ENCODE measurements at places on chromosomes 2 and 18.

DNA sequence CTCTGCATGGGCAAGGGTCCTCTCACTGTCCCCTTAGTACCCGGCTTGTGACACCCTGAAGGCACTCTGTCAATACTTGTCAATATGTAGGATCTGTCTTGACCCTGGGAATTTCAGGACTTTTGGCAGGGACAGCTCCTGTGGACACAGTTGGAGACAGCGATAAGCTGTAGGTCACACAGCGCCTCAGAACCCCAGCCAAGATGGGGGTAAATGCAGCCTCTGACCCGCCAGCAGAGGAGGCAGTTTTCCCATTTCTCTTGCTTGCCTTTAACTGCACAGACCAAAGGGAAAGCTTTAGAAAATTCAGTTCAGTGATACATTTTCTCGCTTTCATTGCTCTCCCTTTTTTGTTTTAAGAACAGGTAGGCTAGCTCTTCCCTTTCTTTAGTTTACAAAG lies 54.8 kb upstream of the KLHL29 start:
- no peaks in the 10 kb centered on the region for H3K36me3 ChIP-seq
- no peaks in the 10 kb centered on the region for H3K27me3 ChIP-seq
- no peaks in the 10 kb centered on the region for H3K4me1 ChIP-seq
- no peak for DNase-seq
- H3K27ac ChIP-seq: no peak overlapping the region
- H3K4me3 ChIP-seq: no peak overlapping the region

GRCh38 chr2:172552547-172553291 lies 3.2 kb upstream of the PDK1 start:
- no peak overlapping the region for H3K27ac ChIP-seq
- H3K4me3 ChIP-seq: no peak overlapping the region
- no peak for DNase-seq
- no peaks in the 10 kb centered on the region for H3K36me3 ChIP-seq

DNA sequence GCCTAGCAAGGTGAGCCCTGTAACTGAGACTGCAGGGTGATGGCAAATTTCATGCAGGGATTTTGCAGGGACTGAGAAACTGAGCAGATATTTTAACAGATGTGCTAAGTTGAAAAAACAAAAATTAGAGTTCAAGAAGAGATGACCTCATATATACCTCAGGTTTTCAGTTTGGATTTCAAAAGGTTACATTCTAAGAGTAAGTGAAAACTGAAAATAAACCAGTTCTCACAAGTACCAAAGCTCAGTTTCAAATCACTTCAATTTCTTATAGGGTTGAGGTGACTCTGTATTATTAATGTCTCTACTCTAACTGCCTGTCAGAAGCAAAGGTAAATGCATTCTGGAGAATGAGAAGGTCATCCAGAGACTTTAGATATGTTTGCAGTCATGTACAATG lies 237.4 kb upstream of the VRK2 start:
- no peaks in the 10 kb centered on the region for H3K27me3 ChIP-seq
- no peak overlapping the region for H3K27ac ChIP-seq
- H3K4me1 ChIP-seq: no peaks in the 10 kb centered on the region
- DNase-seq: no peak

- H3K27ac ChIP-seq: no peak overlapping the region
- H3K4me1 ChIP-seq: no peaks in the 10 kb centered on the region
- DNase-seq: no peak
- no peaks in the 10 kb centered on the region for H3K36me3 ChIP-seq
- H3K27me3 ChIP-seq: no peaks in the 10 kb centered on the region
These were observed 153.3 kb downstream of the LRRTM1 start for GRCh38 chr2:80151248-80151647.

DNA sequence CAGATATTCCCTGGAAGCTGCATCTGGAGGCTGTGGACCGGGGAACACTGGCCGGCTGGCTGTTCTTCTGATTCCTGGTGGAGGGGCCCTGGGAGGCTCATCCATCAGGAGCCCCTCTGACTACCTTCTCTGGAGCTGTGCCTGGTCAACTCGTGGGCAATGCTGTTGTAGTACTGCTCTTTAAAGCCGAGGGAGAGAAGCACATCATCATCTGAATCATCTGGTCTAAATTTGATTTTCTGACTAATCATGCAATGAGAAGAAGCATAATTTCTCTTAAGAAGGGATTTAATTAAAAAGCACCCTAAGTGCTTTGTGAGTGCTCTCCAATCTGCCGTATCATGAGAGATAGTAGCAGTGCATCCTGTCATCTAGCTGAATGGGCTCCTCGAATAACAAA lies 229.5 kb downstream of the FHOD3 start:
- no peak overlapping the region for H3K27ac ChIP-seq
- no peak overlapping the region for H3K4me3 ChIP-seq
- no peak for DNase-seq

- H3K4me1 ChIP-seq: peaks cover 9% of the 10 kb centered on the region
- no peak overlapping the region for H3K27ac ChIP-seq
- no peaks in the 10 kb centered on the region for H3K36me3 ChIP-seq
- H3K4me3 ChIP-seq: no peak overlapping the region
- H3K27me3 ChIP-seq: no peaks in the 10 kb centered on the region
- no peak for DNase-seq
These were observed 227.9 kb upstream of the SIX2 start for GRCh38 chr2:45237128-45237527.

GRCh38 chr18:74679006-74679678 lies 81.5 kb downstream of the ZNF407 start:
- no peak overlapping the region for H3K4me3 ChIP-seq
- H3K36me3 ChIP-seq: no peaks in the 10 kb centered on the region

DNA sequence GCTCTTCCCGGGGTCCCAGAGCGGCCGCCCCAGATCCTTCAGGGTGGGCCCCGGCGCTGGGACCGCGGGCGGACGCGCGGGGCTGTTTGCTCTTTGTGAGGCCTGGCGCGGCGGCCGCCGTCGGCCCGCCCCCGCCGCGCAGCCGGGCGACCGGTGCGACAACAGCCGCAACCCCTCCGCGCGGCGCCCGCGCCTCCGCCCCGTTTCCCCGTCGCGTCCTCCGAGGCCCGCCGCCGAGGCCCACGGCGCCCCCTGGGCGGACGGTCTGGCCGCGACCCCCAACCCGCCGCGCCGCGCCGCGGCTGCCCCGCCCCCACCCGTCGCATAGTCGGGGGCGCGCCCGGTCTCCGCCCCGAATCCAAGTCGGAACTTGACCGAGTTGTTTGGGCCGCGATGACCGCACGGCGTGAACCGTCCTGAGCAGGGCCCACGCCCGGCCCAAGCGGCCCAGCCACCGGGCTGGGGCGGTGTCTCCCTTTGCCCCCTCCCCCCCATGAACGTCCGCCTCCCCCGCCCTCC lies 448 bp downstream of the YPEL5 start:
- H3K27me3 ChIP-seq: no peaks in the 10 kb centered on the region
- H3K36me3 ChIP-seq: peaks cover 6% of the 10 kb centered on the region
- peak overlapping the region; percentile 86 for H3K4me3 ChIP-seq
- H3K27ac ChIP-seq: peak overlapping the region; percentile 99
- DNase-seq: no peak

GRCh38 chr18:58253871-58254270 lies 209.8 kb downstream of the NEDD4L start:
- DNase-seq: no peak
- no peaks in the 10 kb centered on the region for H3K36me3 ChIP-seq
- no peak overlapping the region for H3K4me3 ChIP-seq

GRCh38 chr2:165016772-165017411 lies 61.6 kb upstream of the SLC38A11 start:
- no peaks in the 10 kb centered on the region for H3K4me1 ChIP-seq
- peak; percentile 48 for DNase-seq
- H3K4me3 ChIP-seq: no peak overlapping the region
- no peaks in the 10 kb centered on the region for H3K27me3 ChIP-seq
- no peaks in the 10 kb centered on the region for H3K36me3 ChIP-seq
